ENCODE measurements at places on chromosomes 3 and 15. TPM values are rescaled to one million over a fixed set of nuclear protein-coding genes. Genes with fewer than 3 reads are reported as not detected.
A peak's percentile ranks its signal among the peaks of the same experiment; 100 is the strongest.

DNA sequence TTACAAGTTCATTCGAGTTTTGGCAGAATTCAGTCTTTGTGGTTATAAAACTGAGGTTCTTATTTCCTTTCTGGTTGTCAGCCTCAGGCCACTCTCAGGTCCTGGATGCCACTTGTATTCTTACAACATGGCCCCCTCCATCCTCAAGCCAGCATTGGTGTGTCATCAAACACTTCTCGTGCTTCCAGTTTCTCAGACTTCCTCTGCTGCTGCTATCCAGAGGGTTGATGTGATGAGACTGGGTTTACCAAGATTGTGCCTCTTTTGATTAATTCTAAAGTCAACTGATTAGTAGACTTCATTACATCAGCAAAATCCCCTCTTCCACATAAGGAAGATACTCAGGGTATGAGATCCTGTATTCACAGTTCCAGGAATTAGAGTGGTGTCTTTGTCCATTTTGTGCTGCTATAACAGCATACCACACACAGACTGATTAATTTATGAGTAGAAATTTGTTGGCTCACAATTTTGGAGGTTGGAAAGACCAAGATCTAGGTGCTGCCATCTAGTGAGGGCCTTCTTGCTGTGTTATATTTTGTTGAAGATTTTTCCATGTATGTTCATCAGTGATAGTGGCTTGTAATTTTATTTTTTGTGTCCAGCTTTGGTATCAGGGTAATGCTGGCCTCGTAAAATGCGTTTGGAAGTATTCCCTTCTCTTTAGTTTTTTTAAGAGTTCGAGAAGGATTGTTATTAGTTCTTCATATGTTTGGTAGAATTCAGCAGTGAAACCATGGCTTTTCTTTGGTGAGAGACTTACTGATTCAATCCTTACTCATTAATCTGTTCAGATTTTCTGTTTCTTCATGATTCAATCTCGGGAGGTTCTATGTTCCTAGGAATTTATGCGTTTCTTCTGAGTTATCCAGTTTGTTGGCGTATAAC lies 11.1 kb downstream of the LRCH3 start:
- peak; percentile 48 for ATAC-seq

DNA sequence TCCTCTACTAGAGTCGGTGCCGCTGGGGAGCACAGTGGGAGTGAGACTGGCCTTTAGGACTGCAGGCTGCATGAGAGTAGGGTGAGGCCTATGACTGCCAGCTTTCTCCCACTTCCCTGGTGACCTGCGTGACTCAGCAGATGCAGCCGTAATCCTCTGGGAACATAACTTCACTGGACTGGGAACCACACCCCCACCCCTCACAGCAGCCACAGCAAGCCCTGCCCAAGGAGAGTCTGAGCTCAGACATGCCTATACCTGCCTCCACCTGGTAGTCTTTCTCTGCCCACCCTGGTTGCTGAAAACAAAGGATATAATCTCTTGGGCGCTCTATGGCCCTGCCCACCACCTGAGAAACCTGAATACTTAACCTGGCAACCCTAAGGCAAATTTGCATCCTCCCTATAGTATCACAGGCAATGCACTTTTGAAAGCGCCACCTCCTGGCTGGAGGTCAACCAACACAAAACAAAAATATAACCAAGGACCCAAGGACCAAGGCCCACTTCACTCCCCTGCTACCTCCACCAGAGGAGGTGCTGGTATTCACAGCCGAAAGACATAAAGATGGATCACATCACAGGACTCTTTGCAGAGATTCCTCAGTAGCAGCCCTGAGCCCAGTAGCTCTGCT lies 308.9 kb downstream of the CTNNB1 start:
- ATAC-seq = no peak

GRCh38 chr3:4939276-4939675 lies 40.0 kb upstream of the BHLHE40 start:
- no peak for ATAC-seq

GRCh38 chr15:101371081-101371480 lies 76.0 kb upstream of the SNRPA1 start:
- no peak for ATAC-seq

- no peak for ATAC-seq
These were observed 80.3 kb downstream of the CERS3 start for GRCh38 chr15:100448481-100448880.

DNA sequence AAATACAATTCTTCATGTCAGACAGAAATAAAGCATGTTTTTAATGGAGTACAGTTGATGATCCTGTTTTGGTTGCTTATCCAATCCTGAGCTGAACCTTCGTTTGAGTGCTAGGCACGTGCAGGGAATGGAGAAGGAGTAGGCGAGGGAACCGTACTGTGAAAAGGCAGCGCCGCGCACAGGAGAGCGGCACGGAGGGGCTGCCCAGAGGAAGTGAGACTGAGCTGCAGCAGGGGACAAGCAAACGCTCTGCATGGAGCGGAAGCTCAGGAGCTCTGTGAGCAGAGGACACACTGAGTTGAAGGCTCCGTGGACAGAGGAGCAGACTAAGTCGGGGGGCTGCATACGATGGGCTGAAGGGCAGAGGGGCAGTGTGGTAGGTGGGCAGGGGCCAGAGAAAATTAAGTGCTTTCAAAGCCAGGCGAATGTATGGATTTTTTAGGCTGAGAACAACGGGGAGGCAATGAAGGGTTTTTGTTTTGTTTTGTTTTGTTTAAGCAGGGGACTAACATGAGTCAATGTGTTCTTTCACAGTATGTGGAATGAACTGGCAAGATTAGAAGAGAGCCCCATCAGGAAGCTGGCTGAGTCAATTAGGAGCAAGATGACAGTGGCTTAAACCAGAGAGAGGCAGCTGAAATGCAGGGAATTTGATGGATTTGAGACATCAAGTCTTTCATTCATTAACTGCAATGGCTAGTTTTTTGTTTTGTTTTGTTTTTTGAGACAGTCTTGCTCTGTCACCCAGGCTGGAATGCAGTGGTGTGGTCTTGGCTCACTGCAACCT lies 23.8 kb upstream of the TM2D3 start:
- ATAC-seq = no peak

Gene NEIL1
- 47.8 TPM for total RNA-seq

Gene RTP1
- total RNA-seq = not detected

Gene HTR3E
- not detected for total RNA-seq

All from gastroesophageal sphincter (tissue), 4 donors.